COR-L47 (cell line): ENCODE measurements at places on chromosomes 13 and 19.

- peak; percentile 42 for DNase-seq
These were observed 582 bp upstream of the PTPRH start for GRCh38 chr19:55209693-55210472.

DNA sequence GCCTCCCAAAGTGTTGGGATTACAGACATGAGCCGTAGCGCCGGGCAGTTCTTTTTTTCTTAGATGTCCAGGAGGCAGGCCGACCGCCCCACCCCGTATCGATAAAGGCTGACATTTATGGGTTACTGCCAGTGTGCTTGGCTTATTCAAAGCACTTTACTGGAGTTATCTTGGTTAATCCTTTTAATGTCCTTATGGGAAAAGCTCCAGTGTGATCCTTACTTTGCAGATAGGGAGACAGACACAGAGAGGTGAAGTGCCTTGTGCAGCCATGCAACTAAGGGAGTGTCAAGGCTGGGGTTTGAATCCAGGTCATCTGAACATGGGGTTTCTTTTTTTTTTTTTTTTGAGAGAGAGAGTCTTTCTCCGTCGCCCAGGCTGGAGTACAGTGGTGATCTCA lies 19.2 kb downstream of the NCAN start:
- DNase-seq: no peak

- DNase-seq: no peak
These were observed 56.1 kb upstream of the FREM2 start for GRCh38 chr13:38630780-38631179.

GRCh38 chr19:18865106-18865972 lies 30.6 kb downstream of the CERS1 start:
- DNase-seq: no peak

DNA sequence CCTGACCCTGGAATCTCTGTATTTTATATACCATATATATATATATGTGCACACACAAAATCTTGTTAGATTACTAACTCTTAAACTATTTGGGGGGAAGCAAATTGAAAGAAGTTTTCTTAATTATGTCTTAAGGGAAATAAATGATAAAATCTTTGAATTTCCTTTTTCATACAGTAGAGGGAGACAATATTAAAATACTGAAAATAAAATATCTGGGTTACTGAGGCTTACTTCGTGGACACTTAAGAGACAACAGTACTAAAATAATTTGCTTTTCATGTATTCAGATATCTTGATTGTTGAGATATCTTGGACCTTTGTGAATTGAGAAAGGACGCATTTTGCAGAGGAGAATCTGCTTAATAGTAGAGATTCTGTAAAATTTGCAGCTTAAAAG lies 17.0 kb downstream of the SUGT1 start:
- DNase-seq: no peak

DNA sequence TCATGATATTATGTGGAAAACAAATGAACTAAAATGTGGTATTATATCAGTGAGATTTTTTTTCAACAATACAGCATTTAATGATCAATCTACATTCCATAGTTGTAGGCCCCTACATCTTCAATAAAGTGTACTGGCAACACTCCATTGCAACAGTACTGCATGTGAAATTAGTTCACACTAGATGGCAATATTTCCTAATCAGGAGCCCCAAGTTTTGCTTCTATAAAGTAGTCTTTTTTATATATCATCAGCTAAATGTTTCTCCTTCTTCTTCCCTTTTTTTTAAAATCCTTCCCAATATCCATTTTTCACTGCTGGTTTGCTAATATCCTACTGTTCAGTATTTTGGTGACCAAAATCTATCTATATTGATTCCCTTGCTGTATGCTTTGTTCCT lies 528.3 kb upstream of the ATXN8OS start:
- DNase-seq: peak; percentile 10
